ENCODE measurements at places on chromosomes 16 and 17.

DNA sequence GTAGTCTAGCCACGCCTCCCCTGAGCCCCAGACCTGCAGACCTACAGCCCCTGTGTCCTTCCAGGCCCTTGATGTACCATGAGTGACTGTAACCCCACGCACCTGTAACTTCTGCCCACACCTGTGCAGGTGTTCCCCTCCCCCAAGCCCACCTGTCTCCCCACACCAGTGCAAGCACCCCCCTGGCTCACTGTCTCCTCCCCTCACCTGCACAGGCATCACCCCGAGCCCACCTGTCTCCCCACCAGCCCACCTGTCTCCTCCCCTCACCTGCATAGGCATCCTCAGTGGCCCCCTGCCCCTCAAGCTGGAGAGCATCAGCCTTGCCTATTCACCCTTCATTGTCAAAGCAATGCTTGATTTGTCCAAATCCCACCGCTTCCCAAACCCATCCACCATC is 32.3 kb upstream of the ZC3H18 start:
- no peak for DNase-seq

GRCh38 chr16:29761882-29762281 is 16.1 kb upstream of the C16orf54 start:
- DNase-seq: no peak

GRCh38 chr16:81817296-81817695 is 38.2 kb downstream of the PLCG2 start:
- DNase-seq: no peak

GRCh38 chr16:88734361-88734728 is 28.0 kb downstream of the CTU2 start:
- no peak for DNase-seq

GRCh38 chr17:32596206-32596605 is 109.4 kb downstream of the CDK5R1 start:
- DNase-seq: no peak

DNA sequence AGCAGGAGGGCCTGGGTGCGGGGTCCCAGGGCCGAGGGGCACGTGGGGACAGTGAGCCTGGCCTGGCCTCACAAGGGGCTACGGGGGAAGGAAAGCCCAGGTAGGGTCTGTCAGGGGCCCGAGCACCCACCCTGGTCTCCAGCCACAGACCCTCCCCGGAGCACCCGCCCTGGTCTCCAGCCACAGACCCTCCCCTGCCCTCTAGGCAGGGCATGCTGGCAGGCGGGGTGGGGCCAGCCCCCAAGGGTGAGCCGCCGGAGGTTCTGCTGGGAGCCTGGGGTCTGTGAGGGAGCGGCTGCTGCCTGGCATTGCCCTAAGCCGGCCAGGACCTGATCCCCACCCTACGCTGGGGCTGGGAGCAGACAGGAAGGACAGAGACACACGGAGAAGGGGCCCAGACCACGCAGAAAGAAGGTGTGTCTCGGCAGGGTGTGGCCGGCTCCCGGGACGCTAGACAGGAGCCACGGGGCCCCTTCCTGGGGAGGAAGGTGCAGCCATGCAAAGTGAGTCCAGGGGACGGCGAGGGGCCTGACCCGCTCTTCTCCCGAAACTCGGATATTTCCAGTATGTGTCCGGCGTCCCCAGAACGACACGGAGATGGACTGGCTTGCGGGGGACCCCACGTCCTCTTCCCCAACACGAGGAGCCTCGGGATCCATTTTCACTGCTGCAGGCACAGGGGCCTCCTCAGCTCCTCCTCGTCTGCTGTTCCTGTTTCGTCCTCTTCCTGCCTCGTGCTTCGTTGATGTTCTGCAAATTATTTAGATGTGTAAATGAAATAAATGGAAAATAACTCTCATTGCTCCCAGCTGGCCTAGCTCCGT is 15.5 kb downstream of the UTS2R start:
- no peak for DNase-seq

GRCh38 chr17:57355090-57355859 is 99.0 kb downstream of the MSI2 start:
- no peak for DNase-seq

GRCh38 chr17:56558088-56558487 is 35.4 kb upstream of the NOG start:
- no peak for DNase-seq

GRCh38 chr17:63833026-63833740 is 5.7 kb upstream of the FTSJ3 start:
- DNase-seq: no peak

Measured in pulmonary artery endothelial cell (primary cell).